Mesangial cell (primary cell): ENCODE measurements at places on chromosomes 6 and 20. TPM values are rescaled to one million over a fixed set of nuclear protein-coding genes. Genes with fewer than 3 reads are reported as not detected.

DTNBP1 gene
- 4.1 and 17.7 TPM in 2 replicates for total RNA-seq

LZTS3 gene
- 5.8 and 7.0 TPM in 2 replicates for total RNA-seq

MUCL3 gene
- total RNA-seq, result not detected in 2 replicates

WFDC10B gene
- total RNA-seq, result not detected in 2 replicates

CALHM5 gene
- total RNA-seq, result 0.49 and 0.89 TPM in 2 replicates

GABRR2 gene
- 0.13 TPM in 1 of 2 replicates, not detected in the other for total RNA-seq

DDO gene
- 0.16 and 0.25 TPM in 2 replicates for total RNA-seq

SASH1 gene
- total RNA-seq, result 5.5 and 19.3 TPM in 2 replicates

SLC22A16 gene
- 2.3 TPM in 1 of 2 replicates, not detected in the other for total RNA-seq

EEF1E1 gene
- 73.0 and 98.9 TPM in 2 replicates for total RNA-seq

ADGRF4 gene
- 0.25 and 0.33 TPM in 2 replicates for total RNA-seq

GNAS-AS1 gene
- 0.63 and 1.3 TPM in 2 replicates for total RNA-seq

SIRPA gene
- total RNA-seq, result 60.0 and 67.2 TPM in 2 replicates

OXT gene
- not detected in 2 replicates for total RNA-seq

PAK1IP1 gene
- 7.0 and 17.1 TPM in 2 replicates for total RNA-seq

DEFB124 gene
- total RNA-seq, result not detected in 2 replicates

MMP24OS gene
- total RNA-seq, result 38.0 and 39.1 TPM in 2 replicates

GSTA2 gene
- not detected in 2 replicates for total RNA-seq

GJA1 gene
- total RNA-seq, result 95.6 and 173 TPM in 2 replicates

CST4 gene
- total RNA-seq, result not detected in 2 replicates

TGM2 gene
- total RNA-seq, result 160 and 444 TPM in 2 replicates

C6orf163 gene
- 1.6 TPM in 1 of 2 replicates, not detected in the other for total RNA-seq

NKX2-2 gene
- total RNA-seq, result not detected in 2 replicates

IYD gene
- not detected in 2 replicates for total RNA-seq

RPL10A gene
- total RNA-seq, result 1,601 and 1,898 TPM in 2 replicates

MLIP gene
- 0.25 TPM in 1 of 2 replicates, not detected in the other for total RNA-seq

PLN gene
- 0.13 and 0.16 TPM in 2 replicates for total RNA-seq

HSPA1L gene
- total RNA-seq, result 0.16 and 0.76 TPM in 2 replicates

MRAP2 gene
- under 0.01 and 0.13 TPM in 2 replicates for total RNA-seq

MAVS gene
- total RNA-seq, result 22.0 and 29.4 TPM in 2 replicates

HLA-DRB1 gene
- 0.16 and 0.38 TPM in 2 replicates for total RNA-seq

FLRT3 gene
- total RNA-seq, result 2.1 and 11.8 TPM in 2 replicates

SLC17A3 gene
- 0.89 TPM in 1 of 2 replicates, not detected in the other for total RNA-seq

PRRT1 gene
- 0.76 TPM in 1 of 2 replicates, not detected in the other for total RNA-seq

SLC22A7 gene
- total RNA-seq, result not detected in 2 replicates

LTB gene
- 1.3 and 2.0 TPM in 2 replicates for total RNA-seq
